ENCODE measurements at places on chromosomes 1 and 21.

GRCh38 chr1:33460144-33460543 lies 12.3 kb upstream of the ZSCAN20 start:
- DNase-seq, result no peak

GRCh38 chr1:51255331-51255730 lies 19.3 kb downstream of the RNF11 start:
- no peak for DNase-seq

- no peak for DNase-seq
Measured at GRCh38 chr21:45151445-45152160, 77.2 kb downstream of the ADARB1 start.

- DNase-seq, result no peak
Measured at GRCh38 chr1:164180824-164181223, 378.2 kb upstream of the PBX1 start.

GRCh38 chr21:32549886-32550285 lies 35.4 kb downstream of the TCP10L start:
- DNase-seq, result no peak

GRCh38 chr1:153122831-153123421 lies 9.6 kb upstream of the SPRR2F start:
- DNase-seq, result no peak

DNA sequence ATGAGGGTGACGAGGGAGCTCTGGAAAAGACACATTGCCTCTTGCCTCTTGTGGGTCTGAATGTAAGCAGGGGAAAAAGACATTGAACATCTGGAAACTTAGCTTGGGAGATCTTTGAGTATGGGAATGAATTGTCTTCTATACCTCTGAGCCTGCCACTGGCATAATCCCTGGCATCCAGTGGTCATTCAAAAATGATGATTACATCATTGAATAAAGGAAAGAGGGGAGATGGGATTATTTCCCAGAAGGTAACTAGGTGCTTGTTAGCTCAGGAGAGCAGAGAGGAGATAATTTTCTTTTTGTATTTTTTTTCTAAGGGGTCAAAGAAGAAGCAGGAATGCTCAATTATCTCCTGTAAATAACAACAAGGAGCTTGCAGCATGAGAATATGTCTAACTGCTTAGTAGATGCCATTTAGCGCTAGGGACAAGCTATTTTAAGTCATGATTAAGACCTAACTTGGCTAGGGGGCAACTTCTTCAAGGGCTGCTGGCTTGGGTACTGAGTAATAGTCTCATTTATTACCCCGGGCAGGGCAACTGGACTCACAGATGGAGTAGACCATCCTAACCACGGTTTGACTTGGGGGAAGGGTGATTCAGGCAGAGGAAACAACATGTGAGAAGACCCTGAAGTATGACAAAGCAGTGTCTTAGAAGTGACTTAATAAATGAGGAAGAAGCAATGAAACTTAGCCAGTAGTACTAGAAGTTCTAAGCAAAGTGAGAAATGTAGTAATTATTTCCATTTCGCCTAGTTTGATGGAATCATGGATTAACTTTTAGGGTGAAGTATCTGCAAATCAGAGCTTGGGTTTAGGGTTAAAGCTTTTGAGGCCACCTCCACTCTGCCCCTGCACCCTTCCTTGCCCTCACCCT lies 11.0 kb upstream of the XCL2 start:
- DNase-seq, result no peak

DNA sequence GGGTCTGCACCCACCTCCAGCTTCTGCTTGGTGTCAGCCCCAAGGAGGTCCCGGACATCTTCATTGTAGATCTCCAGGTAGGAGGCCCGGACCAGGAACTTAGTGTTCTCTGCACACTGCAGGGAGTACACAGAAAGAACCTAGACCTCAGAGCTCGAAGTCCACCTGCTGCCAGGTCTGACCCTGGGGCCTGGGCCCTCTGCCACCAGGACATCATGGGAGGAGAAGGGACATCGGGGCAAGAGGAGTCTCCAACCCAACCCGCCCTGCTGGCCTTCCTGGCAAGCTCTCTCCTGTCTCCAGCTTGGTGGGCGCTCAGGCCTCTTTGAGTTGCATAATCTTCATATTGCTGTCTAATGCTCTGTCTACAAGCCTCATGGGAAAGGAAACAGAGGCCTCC lies 4.4 kb downstream of the KIF17 start:
- no peak for DNase-seq

DNA sequence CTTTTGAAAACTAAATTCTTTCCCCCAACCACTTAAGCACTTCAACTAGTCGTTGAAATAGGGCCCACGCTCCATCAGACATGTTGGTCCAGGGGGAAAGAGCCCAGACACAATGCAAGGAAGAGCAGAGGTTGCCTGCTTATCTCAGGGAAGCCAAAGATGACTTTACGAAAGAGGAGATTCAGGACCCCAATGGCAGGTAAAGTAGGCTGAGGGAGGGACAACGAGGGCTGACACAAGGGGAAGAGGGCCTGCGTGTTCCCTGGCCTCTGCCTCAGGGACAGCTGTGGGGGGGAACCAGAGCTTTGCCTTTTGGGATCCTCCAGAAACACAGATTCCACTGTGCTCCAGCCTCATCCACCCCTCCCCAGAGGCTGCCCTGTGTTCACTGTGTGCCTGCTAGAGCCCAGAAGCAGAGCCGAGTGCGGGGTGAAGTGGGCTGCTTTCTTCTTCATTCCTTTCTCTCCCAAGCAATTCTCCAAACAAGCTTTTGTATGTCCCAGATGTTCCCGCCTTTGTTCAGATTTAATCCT lies 135.5 kb upstream of the GRIK3 start:
- DNase-seq, result no peak

- no peak for DNase-seq
Measured at GRCh38 chr1:195096051-195096521, 1512.2 kb downstream of the KCNT2 start.

- no peak for DNase-seq
Measured at GRCh38 chr1:10338611-10339010, 60.3 kb upstream of the PGD start.

GRCh38 chr21:44713130-44713529 lies 1.8 kb upstream of the TSPEAR start:
- DNase-seq, result no peak

- DNase-seq, result no peak
Measured at GRCh38 chr1:9350013-9350908, 57.6 kb downstream of the SPSB1 start.

DNA sequence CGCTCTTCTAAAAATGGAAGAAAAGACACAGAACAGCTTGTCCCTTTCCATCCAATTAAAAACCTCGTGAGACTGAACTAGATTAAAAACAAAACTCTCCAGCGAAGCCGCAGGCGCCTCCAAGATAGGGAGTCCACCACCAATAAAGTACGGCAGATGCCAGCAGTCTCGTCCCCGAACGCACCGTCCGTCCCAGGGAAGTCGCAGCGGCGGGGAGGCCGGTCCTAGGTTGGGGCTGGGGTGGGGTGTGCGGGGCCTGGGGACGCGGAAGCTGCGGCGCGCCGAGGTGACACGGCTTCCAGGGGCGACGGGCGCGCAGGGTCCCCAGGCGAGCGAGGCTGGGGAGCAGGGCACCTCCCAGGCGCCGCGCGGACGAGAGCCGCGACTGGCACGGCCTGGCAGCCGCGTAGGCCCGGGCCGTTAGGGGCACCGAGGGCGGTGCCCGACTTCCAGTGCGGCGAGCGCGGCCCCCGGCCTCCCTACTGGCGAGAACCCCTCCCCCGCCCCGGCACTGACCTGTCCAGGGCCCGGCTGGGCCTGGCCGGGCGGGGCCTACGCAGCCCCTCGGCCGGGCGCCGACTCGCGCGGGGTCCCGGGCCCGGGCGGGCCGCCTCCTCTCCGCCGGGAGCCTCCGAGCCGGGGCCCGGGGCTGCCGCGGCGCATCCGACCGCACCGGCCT lies 28.3 kb upstream of the A3GALT2 start:
- DNase-seq, result peak; percentile 39

GRCh38 chr1:157073944-157074685 lies 25.5 kb downstream of the ETV3L start:
- DNase-seq, result no peak

DNA sequence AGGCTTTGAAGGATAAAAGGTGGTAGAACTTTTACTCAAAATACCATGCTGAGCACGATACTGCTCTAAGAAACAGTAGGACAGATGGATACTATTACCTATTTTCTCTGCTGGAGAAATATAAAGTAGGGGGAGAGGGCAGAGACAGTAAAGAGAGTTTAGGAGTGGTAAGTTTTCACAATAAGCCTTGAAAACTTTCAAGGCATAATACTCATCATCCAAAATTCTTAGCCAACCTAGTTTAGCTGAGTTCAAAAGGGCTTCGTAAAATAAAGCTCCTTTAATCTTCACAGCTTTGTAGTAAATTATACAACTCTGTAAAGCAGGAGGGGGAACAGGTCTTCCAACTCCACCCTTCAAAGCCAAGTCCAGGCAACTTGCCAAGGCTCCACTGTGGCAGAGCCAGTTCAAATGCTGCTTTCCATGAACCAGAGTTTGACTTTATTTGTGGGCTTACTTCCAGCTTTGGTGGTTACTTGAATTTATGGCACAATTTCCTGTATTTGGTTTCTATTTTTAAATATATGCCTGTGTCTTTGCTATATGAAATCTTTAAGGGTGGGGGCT lies 15.5 kb downstream of the TEX38 start:
- no peak for DNase-seq

DNA sequence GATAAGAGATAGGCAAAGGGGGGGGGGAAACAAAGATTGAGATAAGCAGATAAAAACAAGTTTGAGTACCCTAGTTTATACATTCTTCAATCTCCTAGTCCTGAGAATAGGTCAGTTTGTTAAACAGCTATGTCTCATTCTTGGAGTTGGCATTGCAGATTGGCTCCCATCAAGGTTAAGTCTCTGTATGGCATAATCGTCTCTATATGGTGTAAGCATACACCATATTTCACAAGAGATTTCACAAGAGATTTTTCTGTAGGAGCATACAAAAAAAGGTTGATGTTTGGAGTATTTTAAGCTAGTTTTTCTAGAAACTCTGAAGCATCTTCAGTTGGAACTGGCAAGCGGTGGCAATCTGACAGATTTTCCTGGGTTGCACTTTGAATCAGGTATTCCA lies 35.8 kb downstream of the NCAM2 start:
- no peak for DNase-seq

GRCh38 chr1:14983277-14983676 lies 170.3 kb upstream of the TMEM51 start:
- DNase-seq, result no peak

GRCh38 chr1:53541761-53542550 lies 82.8 kb downstream of the DMRTB1 start:
- DNase-seq, result no peak

- no peak for DNase-seq
Measured at GRCh38 chr1:70893381-70893780, 154.2 kb downstream of the PTGER3 start.

DNA sequence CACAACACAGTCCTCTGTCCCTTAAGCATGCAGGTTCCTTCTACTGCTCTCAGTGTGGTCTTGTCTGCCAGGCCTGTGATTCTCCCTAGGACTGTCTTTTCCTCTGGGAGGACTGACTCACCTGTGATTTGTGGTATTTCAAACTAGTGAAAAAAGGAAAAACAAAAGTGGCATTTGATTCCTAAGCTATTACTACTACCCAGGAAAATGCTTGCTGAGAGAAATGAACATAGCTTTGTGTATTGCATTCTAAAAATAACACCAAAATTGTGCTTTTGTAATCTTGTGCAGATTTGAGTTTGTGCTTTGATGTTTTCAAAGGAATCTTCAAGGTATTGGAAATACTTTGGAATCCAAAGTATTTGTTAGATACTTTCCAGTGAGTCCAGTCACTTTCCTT lies 57.0 kb downstream of the GPR161 start:
- DNase-seq, result no peak

- DNase-seq, result no peak
Measured at GRCh38 chr1:84949664-84950063, 47.2 kb downstream of the MCOLN2 start.

DNA sequence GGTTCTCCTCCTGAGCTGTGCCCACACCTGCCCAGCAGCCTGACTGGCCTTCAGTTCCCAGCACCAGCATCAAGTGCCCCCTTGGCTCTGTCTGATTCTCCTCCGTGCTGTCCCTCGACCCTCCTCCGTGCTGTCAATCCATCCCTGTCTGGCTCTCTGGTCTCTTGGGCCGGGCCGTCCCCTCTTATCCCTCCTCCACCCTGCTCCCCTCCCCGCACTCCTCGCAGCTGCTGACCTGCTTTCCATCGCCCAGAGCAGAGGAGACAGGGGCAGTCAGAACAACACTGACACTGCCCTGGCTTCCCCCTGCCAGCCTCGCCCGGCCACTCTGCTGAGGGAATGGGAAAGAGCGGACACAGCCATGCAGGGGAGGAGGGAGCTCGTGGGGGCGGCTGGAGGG lies 267.4 kb downstream of the CAMTA1 start:
- no peak for DNase-seq
